ENCODE measurements at places on chromosomes 1 and 21.

DNA sequence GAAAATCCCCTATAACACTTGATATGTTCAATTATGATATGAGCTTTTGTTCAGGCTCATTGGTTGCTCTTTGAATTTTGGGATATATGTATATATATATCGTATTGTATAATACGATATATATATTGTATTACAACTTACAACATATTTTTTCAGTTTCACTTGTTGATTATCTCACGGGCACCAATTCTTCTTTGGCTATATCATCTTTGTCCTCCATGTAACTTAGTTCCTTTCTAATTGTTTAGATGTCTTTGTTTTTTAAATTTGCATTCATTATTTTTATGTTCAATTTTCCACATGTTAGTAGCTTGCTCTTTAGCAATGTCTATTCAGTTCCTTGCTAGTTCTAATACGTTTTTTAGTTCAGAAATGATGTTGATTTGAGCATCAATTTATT, 150.0 kb downstream of the BACH1 start:
- no peak for DNase-seq

DNA sequence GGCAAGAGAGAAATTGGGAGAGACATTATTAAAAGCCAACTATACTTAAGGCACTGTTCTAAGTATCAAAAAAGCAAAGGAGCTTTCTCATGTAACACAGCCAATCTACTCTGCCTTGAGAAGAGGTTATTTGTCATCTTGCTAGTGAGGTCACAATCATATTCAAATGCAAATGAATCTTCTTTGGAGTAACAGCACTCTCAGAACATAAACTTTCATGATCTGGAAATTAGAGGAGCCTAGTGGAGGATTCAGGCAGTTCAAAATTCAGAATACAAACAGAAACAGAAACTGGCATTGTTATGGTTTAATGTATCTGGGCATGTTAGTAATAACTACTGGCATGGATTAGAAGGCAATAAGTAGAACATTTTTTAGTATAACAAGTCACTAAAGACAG, 57.4 kb downstream of the ARID4B start:
- peak; percentile 28 for DNase-seq

GRCh38 chr1:1208713-1209433, 2.5 kb upstream of the TNFRSF18 start:
- DNase-seq: peak; percentile 23

DNA sequence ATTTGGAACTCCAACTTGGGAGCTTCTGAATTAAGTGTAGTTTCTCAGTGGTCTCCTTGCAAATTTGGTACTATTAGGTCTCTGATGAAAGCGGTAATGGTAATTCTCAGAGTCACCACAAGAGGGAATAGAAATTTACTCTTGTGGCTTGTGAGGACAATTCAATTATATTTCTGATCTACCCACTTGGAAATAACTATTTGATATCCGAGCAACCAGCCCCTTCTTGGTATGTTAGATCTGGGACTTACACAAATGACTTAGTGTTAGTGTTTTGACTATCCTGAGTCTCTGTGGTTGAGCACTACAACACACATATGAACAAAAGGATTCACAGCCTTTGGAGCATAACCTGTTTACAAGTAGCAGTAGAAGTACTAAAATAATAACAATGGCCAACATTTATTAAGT, 68.1 kb downstream of the RPS6KA1 start:
- peak; percentile 55 for DNase-seq

DNA sequence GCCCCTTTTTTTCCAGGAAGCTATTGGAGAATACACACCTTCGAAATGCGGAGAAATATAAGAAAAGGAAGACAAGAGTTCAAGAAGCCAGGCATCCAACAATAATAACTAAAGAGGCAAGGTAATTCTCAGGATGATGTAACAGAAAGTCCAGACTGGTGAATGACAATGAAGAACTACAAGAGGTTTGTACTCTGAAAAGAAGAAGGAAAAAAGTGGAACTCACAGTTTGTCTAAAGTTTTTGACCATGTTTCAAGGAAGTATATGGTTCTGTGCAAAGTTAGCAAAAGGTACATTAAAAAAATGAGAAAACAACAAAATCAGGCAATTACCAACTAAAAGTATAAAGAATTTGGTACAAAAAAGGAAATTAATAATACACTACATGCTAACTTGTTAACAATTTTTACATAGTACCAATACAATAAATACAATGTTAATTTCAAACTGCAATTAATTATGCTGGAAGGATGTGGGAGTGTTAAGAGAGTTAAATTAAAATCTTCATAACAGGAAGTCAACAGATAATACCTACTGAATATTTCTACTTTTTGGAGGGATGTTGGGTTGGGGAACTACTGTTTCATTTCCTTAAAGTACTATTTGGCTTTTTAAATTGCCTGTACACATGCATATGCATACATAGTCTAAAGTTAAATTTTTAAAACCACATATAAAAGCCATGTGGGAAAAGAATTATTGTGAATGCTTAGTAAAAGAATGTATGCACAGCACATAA, 12.9 kb upstream of the CD55 start:
- DNase-seq: no peak

- DNase-seq: no peak
These were observed 1.6 kb downstream of the DMRTB1 start for GRCh38 chr1:53460666-53461322.

DNA sequence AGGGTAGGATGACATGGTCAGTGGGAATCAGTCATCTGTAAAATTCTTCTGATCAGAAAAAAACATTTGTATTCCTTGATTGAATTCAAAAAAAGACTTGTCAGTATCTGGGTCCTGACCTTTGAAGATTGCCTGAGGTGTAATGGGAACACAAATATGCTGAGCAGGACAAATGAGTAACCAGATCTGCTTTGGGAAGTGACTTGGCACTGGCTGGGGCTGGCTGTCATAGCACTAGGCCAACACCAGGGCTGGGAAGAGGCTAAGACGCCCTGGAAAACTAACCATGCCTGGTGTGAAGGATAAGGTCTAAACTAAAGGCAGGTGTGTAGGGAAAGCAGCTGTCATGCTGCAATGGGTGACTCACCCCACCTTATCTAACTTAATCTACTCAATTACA, 452.9 kb upstream of the BEND5 start:
- DNase-seq: no peak

DNA sequence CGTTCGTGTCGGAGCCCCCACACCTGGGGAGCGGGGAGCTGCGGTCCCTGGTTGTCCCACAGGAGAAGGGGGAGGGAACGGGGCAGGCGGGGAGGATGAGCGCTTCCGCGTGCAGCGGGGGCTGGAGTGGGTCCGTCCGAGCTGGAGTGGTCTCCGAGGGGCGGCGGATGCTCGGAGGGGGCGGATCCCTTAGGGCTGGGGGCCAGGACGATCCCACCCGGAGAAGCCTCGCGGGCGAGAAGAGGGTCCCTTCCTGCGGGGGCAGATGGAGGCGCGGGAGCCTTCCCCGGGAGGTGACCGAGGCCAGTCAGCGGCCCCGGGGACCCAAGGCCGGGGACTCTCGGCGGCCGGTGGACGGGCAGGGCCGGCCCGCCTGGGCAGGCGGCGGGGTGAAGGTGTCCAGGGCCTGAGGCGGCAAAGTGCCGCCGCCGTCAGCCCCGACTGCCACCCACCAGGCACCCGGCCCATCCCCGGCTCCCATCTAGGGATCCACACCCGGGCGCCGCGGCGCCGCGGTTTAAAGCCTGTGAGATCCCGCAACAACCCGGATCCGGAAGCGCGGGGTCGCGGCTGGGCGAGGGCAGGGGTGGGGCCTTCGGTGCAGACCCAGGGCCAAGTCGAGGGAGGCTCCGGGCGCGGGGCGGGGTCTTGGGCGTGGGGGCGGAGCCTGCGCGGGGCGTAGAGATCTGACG, 5.3 kb upstream of the CCDC27 start:
- peak; percentile 55 for DNase-seq

- DNase-seq: peak; percentile 66
These were observed 292.1 kb upstream of the VAMP3 start for GRCh38 chr1:7478809-7479499.

DNA sequence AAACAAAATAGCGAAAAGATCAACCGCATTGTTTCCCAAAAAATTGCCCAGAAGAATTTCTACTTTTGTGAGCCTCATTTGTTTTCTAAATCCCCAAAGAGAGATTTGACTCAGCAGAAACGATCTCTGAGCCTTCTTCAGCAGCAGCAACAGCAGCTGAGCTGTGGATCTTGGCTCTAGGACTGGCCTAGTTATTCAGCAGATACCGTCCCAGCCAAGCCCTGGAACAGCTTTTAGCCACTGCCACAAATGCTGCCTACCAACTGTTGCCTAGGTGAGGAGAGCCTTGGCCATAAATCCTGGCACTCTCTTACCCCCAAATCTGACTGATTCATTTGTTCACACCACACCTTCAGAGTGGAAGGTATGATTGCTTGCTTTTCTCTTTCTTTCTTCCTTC, 320.1 kb downstream of the TGFB2 start:
- DNase-seq: peak; percentile 88

- DNase-seq: no peak
These were observed 293.4 kb downstream of the HMCN1 start for GRCh38 chr1:186027621-186028020.

GRCh38 chr1:214791961-214792360, 189.0 kb downstream of the CENPF start:
- DNase-seq: no peak

DNA sequence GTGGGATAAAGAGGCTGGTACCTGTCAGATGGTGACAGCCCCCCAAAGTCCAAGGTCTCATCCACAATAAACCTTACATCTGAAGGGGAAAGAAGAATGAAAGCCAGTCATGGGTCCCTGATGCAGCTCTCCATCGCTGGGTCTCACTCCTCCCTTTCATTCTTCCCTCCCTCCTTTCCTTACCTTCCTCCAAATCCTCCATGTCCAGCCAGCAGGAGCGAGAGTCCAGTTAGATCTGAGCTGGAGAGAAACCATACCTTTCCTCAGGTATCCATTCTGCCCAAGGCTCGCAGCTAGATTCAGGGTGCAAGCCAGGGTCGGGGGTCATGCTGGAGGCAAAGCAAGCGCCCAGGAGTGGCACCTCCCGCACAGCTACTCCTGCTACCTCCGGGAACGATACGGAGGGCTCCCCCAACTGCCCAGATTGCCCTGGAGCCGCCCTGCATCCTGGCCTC, 421 bp downstream of the PSRC1 start:
- DNase-seq: no peak

- DNase-seq: no peak
These were observed 21.5 kb downstream of the SRRM1 start for GRCh38 chr1:24664507-24665033.

DNA sequence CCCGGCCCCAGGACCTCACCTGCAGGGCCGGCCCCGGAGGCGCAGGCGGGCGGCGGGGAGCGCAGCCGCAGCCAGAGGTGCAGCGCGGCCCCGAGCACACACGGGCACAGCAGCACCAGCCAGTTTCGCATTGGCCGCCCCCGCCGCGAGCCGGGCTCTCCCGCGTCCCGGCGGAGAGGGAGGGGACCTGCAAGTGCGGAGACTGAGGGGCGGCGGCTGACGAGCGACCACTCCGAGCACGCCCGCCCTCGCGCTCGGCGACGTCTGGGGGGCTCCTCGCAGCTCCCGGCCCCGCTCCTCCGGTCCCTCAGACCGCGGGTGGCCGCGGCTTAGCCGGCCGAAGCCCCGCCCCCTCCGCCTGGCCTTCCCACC, at the start of gene B3GALNT2:
B3GALNT2 (minus strand) TSS at position 331 of the 372 bp plus-strand sequence; CDS start at position 131, 200 bp downstream.
- DNase-seq: no peak

DNA sequence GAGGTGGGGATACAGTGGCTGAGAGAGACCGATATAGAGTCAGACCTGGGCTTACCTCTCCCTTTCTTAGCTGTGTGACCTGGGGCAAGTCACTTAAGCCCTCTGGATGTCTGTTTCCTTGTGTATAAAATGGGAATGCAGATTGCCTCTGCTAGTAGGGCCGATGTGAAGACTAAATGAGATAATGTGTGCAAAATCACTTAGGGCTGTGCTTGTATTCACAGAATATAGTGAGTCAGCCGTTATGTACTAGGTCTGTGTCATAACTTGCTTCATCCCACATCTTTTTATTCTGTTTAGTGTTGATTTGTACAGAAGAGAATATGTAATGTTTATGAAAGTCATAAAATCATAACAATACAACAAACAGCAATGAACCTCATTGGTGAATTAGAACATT, 56.0 kb downstream of the PTPRU start:
- no peak for DNase-seq

DNA sequence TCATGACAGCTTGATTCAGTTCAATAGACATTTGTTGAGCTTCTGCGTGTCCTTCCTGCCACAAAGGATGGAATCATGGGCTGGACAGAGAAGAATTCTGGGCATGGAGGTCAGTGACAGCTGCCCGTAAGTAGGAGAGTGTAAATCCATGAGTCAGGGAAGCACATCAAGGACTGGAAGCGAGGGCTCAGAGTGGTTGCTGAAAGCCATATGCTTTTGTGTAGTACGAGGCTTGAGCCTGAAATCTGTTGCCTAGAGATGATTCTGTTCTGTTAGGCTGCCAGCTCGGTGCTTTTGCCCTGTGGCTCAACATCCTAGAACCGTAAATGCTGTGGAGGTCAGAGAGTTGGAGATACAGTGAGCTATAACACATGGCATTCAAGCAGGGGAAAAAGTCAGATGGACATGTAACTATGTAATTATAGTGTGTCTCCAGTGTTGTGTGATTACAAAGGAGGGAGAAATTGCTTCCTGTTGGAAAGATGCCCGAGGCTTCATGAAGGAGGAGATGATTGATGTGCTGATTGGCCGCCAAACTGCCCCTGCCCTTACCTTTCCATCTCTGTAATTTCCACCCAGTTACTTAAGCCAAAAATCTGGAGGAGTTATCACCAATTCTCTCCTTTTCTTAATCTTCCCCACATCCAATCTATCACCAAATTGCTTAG, 92.8 kb upstream of the CACNA1E start:
- peak; percentile 8 for DNase-seq

GRCh38 chr1:45787905-45788304, 15.5 kb upstream of the MAST2 start:
- no peak for DNase-seq

DNA sequence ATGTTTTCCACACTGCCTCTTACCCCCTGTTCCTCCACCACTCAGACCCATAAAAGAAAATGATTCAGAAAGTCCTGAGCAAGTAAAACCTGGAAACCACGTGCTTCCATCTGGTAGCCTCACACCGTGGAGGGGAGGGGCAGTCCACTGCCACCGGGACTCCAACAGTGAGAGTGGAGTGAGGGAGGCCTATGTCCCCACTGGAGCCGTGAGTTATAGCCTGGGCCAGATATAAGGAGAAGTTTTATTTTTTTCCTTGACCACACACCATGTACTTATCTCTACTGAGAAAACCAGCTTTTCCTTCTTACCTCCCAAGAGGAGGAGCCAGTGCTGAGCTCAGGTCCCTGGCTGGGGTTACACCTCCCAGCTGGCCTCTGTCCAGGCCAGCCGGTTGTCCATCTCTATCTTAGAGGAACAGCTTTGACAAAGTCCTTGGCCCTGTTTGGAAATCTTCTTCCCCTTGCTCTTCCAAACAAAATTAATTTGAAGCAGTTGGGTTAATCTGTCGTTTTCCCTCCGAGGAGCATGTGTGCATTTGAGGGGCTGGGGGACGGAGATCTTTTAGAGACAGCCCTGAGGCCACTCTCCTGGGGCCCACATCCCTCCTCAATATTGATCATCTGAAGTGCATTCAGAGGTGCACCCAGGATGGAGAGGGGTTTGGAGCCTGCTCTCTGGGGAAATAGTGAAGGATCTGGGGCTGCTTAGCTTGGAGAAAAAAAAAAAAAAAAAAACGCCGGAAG, 49.1 kb upstream of the SERBP1 start:
- DNase-seq: no peak

All from LHCN-M2 (cell line).